Fibroblast of skin of back (primary cell): ENCODE measurements at places on chromosomes 1 and 21.

GRCh38 chr1:56644919-56645676, at the start of gene PRKAA2:
TSS of gene PRKAA2 (plus strand) at chr1:56645314. CDS start at chr1:56645388, 74 bp downstream.
- DNase-seq = peak; percentile 45

- peak; percentile 65 for DNase-seq
Measured at GRCh38 chr1:202315576-202316168, 26.1 kb downstream of the UBE2T start.

DNA sequence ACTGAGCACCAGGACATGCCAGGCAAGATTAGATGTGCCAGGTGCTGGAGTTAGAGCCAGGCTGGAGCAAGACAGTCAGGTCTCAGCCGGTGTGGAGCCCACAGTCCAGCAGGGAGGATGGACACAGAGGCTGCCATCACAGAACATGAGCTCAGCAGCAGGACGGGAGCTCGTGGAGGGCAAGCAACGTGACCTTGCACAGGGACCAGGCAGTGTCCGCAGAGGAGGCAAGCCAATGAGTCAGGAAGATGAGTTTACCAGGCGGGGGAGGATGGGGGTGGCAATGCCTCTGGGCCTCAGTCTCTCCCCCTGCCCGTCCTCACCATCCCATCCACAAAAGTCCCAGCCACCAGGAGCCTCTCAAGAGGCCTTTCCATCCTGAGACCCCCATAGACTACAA, 20.7 kb upstream of the ZC3H12A start:
- DNase-seq = no peak

- DNase-seq = no peak
Measured at GRCh38 chr1:186730951-186731729, 50.9 kb upstream of the PTGS2 start.

DNA sequence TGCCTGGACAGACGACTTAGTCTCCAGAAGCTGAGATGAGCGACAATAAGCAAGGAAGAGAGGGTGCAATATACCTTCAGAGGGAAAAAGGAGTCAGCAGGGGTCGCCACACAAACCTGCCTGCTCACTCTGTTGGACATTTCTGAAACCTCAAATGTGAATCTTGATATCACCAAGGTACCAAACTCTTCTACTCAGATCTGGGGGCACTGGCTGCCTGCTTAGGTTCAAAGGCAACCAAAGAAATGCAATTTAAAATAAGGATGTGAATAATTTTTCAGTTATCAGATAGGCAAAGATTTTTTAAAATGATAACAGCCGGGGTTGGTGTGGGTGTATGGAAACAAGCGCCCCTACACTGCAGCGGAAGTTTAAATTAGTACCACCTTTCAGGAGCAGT, 164.2 kb downstream of the HIVEP3 start:
- no peak for DNase-seq

GRCh38 chr21:25501996-25502665, 105.2 kb downstream of the MRPL39 start:
- peak; percentile 6 for DNase-seq

DNA sequence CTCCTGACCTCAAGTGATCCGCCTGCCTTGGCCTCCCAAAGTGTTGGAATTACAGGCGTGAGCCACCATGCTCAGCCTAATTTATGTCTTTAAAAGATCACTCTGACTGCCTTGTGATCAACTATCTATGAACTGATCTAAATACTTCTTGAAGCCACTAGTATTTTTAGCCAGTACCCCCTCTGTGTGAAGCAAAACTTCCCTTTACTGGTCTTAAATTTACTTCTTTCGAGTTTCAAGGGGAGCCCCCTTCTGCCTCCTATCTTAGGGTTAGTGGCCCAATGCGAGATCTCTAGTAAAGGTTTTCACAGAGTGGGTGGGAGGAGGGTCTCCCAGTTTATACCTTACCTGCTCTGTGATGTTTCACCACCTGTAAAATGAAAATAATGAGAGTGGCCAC, 66.1 kb upstream of the RPL11 start:
- no peak for DNase-seq

DNA sequence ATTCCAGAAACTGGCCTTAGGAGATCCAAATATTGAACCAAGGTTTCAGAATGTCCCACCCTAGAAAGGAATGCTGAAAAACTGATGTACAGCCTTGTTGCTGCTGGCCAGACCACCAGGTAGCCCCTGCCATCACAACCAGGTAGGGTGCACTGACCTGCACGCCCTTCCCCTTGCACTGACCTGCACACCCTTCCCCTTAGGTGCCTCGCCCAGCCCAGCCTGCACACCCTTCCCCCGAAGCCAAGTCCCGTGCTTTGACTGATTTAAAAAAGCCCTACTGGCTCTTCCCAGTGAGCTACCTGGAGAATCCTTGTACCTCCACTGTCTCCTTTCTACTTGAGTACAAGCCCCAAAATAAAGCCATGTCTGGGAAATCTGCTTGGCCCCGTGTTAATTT, 26.3 kb upstream of the C1orf198 start:
- DNase-seq = no peak

- no peak for DNase-seq
Measured at GRCh38 chr1:228804640-228805413, 69.5 kb downstream of the RHOU start.

DNA sequence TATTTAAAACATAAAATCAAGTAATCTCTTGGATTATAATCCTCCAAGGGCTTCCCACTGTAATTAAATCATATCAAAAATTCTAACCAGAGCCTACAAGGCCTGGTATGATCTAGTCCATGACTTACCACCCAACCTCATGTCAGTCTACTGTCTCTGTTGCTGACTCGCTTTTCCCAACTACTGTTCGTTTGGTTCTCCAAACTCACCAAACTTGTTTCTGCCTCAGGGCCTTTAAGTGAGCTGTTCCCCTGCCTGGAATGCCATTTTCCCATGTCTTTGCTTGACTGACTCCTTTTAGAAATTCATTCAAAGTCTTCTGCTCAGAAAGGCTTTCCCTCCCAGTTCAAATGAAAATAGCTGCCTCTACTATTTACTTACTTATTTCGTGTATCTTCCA, 95.9 kb downstream of the ZC3H11B start:
- DNase-seq = no peak

DNA sequence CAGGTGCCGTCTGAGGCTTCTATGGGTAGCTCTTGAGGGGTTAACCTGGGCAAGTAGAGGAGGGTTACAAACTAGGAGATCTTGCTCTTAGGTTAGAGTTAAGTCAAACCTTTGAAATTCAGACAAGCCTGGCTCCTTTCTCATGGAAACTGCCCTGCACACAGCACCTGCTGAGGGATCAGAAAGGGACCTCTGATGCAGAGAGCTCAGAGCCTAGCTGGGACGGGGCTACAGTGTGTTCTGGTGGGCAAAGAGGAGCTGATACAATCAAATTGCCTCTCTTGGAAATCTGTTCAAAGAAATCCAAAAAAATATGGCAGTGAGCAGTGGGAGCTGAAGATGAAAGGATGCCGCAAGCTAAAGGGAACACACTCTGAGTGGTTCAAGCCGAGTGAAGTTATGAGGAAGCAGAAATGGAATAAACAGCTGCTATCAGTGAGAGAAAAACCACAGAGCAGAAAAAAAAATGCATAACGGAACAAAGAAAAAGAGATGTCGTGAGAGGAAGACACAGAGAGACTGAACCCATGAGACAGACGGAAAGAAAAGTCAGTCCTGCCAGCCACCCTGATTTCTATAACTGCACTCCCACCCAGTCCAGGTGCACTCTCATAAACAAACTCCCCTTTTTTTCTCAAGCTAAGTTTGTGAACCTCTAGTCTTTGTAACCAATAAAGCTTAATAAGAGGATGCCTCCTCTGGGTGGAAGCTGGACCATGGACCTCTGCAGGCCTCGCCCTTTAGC, 26.6 kb downstream of the PAFAH2 start:
- DNase-seq = no peak

- DNase-seq = no peak
Measured at GRCh38 chr1:10622910-10623685, 148.3 kb downstream of the PEX14 start.

GRCh38 chr1:41846625-41847405, 71.9 kb downstream of the HIVEP3 start:
- DNase-seq = peak; percentile 65

DNA sequence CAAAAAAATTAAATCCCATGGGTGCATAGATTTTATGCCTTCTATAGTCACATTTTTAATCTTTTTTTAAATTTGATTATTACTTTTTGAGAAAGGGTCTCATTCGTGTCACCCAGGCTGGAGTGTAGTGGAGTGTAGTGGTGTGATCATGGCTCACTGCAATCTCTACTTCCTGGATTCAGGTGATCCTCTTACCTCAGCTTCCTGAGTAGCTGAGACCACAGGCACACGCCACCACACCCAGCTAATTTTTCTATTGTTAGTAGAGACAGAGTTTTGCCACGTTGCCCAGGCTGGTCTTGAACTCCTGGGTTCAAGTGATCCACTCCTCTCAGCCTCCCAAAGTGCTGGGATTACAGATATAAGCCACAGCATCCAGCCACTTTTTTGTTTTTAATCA, 10.4 kb downstream of the CBR3 start:
- DNase-seq = no peak

GRCh38 chr1:3067301-3067670, 1.7 kb upstream of the PRDM16 start:
- no peak for DNase-seq

DNA sequence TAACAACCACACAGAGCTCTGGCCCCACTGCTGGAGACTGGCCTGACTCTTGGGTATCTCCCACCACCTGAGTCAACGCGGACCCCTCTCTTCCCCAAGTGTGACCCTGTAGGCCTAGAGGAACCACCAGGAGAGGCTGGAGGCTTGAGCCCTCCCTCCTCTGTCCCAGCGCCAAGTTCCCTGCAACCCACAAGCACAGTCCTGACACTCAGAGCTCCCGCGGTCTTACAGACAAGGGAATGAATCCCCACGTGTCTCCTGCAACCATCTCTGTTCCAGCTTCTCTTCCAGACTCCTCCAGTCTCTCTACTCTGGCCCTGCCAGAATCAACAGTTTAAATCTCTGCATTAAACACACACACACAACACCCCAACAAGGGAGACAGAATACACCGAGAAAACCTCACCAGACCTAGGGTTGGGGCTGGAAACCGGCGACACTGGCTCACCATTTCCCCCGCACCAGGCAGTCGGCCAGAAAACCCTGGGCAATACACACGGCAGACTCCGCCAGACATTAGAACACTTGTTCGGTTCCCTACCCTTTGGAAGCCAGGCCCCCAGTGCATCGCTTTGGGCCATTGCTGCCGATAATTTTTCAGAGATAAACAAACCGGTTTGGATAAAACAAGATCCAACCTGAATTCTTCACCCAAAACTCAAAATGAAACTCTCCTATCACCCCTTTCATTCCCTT, 21.7 kb downstream of the CASZ1 start:
- DNase-seq = no peak

DNA sequence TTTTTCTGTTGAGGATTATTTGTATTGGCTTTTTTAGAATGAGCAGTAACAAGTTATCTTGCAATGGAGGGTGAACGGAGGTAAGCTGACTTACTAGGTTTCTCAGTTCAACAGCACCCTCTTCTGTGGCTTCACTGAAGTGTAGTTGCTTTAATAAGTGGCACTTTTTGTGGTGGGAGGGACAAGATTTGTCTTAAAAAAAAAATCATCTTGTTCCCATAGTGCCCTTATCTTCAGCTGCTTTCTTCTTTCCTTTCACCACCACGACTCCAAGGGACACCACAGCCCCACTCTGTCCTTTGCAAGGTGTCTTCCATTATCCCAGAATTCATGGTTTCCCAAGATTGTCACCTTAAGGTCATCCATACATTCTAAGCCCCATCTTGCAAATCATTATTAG, 92.9 kb downstream of the PIGK start:
- DNase-seq = peak; percentile 67

- no peak for DNase-seq
Measured at GRCh38 chr1:38132681-38133080, 86.1 kb upstream of the POU3F1 start.

DNA sequence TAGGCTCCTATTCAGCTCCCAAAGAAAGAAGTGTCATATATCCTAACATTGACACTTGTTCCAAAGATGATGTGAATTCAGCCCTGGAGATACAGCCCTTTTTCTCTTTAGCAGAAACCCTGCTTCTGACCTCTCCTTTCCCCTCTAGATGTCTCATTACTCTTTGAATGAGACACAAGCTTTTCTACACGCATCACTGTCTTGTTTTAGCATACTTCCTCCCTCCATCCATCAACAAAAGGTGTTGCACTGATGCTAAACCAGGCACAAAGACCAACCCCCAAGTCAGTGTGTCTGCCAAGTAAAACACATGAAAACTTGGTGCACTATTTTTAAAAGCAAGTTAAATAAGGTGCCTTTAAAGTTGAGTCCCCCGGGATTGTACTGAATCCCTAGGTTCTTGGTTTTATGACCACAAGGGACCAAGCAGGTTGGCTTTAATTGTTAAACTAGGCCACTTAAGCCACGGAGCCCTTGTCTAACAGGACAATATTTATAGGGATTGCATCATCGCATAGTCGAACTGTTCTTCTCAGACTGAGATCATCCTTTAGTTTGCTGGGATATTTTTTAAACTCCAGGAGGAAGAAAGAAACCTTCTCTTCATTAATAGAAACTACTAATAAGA, 101.0 kb upstream of the GUCA2B start:
- no peak for DNase-seq

DNA sequence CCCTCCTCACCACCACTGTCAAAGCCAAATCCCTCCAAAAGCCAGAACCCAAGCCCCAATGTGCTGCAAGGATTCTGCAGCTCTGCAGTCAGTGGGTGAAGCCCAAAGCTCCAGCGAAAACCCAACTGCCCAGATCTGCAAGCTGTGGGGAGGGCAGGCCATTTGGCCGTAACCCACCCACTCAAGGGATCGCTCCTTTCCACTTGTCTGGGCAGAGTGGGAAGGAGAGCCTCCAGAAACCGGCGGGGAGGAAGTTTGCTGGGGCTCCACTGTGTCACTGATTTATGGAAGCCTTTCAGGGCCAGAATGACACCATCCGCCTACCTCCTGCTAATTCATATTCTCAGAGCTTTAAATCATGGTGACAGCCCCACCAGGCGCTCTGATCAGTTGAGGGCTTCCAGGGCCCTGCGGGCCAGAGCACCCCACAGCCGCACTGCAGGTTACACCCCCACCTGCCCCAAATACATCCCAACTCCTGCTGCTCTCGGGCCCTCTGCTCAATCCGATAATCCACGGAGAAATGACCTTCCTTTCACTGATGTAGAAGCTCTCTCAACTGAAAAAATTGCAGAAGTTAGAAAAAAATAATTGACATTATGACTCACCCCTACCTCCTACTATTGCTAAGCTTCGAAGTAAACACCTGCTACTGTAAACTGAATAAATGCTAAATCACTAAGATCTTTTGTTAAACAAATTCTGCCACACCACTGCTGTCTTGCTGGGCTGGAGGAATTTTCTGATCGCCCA, 40.6 kb upstream of the RAB4A start:
- DNase-seq = no peak

DNA sequence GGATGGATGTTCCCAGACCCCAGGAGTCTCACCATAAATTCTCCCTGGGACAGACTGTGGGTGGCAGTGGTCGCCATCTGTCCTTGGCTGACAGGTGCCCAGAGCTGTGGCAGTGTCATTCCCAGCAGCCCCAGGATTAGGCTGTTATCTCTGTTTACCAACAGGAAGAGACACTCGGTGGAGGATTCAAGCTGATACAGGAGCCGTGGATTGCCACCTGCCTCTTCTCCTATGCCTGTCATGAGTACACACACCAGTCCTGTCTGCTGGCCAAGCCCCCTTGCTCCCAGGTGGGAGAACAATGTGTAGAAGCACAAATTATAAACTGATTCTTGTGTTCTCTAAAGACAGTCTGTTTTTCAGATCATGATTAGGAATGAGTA, 152.6 kb downstream of the ETS2 start:
- DNase-seq = no peak

- no peak for DNase-seq
Measured at GRCh38 chr1:4614371-4615137, 39.9 kb upstream of the AJAP1 start.
